ENCODE measurements at places on chromosomes 13 and 19.

DNA sequence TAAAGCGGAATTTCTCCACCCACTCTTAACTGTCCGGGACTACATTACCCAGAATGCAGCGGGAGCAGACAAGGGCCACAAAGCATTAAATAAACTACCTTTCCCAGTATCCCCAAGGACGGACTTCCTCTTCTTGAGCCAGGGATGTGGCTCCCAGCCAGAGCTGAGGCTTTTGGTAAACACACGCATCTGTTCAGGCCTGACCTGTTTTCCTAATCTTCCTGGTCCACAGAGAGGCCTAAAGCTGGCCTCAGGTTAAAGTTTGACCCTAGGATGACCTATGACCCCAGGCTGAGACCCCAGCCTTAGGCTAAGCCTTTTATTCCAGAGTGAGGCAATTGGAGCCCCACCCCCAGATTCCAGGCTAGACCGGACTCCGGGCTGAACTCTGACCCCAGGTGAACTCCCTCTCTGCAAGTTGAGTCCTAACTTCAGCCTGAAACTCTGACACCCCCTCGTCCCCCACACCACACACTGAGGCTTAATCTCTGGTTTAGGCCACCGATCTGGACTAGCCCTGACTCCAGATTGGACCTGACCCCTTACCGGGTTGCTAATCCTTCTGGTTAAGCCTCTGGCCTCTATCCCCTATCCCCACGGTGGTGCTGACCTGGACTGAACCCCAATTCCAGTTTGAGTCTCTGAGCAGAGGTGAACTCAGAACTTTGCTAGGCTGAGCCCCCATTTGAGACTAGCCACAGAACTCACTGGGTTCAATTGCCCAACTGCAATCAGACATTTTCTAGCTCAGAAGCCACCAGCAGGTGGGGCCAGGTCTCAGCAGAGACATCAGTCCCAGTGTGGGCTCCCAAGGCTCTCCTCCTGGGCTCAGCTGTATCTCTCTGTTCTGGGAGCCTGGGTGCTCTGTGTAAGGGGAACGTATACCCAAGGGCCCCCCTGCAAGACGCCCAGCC is 750 bp upstream of the GPR108 start:
- DNase-seq: peak; percentile 74

DNA sequence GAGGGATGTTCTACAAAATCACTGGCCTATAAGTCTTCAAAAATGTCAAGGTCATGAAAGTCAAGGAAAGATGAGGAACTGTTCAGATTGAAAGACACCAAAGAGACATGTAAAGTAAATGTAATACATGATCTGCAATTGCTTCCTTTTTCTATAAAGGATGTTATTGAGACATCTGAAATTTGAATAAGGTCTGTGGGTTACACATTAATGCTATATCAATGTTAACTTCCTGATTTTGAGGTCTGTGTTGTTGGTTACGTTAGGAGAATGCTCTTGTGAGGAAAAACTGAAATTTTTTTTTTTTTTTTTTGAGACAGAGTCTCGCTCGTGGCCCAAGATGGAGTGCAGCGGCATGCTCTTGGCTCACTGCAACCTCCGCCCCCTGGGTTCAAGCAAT is 197.4 kb downstream of the RGCC start:
- no peak for DNase-seq

GRCh38 chr13:76968041-76968440 is 19.7 kb downstream of the ACOD1 start:
- no peak for DNase-seq

DNA sequence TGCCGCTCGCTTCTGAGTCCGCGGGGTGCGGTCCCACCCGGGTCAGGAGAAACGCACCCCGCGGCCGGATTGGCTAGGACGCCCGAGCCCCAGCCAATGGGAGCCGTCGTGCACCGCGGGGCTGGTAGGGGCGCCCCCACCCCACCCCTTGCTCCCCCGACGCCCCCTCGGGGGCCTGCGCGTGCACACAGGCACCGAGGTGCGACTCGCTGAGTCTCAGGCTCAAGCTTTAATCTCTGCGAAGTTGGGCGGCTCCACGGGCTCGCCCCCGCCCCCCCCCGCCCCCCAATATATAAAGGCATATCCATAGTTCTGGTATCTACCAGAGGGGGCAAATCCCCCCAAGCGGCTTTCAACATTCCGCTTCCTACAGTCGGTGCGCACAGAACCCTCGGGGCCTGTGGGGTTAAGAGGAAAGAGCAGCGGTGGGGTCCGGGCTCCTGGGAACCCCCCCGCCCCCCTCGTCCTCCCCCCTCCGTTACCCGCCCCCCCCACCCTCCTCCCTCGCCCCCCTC is at the start of gene COX6B2:
Gene COX6B2 (minus strand): TSS at position 22 of the 515 bp plus-strand sequence. CDS start 198 bp downstream, outside the sequence.
- no peak for DNase-seq

DNA sequence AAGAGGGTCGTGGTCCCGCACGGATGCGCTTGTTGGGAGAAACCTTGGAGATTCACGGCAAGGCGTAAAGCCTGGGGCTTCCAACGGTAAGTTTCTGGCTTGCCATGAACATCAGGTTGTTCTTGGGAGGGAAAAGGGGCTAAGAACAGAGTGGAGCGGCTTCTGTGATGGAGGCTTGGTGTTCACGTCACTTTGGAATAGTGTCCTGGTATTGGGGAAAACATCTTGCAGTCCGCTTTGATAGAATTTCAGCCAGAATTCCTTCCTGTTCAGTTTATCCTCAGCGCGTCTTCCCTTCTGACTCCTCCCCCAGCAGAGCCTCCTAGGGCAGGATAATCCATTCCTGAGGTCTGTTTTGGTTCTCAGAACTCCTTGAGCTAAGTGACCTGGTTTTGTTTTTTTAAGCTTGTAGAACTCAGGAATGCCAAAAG is 2.0 kb downstream of the KCTD15 start:
- no peak for DNase-seq

DNA sequence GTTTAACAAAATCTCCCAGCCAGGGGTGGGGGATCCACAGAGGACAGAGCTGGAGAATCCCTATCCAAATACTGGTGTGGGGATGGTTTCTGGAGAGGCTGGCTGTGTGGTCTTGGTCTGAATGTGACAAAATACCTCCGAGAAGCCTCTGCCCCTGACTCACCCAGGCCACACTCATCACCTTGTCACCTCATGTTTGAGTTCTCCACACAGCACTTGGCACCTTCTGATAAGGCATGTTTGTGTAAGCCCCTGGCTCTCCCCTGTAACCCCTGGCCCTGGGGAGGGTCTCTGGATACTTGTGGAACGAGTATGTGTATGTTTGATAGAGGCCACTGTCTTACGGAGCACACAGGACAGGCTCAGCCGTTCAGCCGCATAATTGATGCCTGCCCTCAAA is 14.7 kb downstream of the TECR start:
- no peak for DNase-seq

- no peak for DNase-seq
Observed at GRCh38 chr19:39086386-39086785, 2.2 kb downstream of the ACP7 start.

GRCh38 chr19:45882652-45883585 is 3.0 kb downstream of the IRF2BP1 start:
- no peak for DNase-seq

DNA sequence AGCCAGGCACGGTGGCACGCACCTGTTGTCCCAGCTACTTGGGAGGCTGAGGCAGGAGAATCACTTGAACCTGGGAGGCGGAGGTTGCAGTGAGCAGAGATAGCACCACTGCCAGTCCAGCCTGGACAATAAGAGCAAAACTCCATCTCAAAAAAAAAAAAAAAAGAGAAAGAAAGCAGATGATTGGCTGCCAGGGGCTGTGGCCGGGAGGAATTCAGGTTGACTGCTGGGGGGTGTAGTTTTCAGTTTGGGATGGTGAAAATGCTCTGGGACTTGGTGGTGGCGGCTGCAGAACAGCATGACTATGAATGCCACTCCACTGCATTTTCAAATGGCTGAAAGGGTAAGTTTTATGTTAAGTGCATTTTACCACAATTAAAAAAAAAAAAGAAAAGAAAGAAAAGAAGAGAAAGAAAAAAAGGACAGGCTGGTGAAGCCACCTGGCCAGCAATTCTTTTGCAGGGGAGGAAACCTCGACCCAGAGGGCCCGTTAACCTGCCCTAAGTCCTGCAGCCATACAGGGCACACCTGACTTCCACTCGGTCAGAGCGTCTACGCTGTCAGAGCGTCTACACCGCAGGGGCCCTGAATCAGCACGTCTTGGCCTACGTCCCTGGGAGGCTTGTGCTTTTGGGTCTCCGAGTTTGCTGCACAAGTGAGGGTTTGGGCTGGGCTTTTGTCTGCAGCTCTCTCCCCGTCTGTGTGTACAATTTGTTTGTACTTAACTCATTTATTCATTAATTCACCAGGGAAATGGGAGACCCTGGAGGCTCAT is 3.6 kb downstream of the ISOC2 start:
- DNase-seq: no peak

- no peak for DNase-seq
Observed at GRCh38 chr19:2129486-2129885, 21.9 kb downstream of the AP3D1 start.

GRCh38 chr13:20294497-20294896 is 62.4 kb upstream of the GJB6 start:
- no peak for DNase-seq

GRCh38 chr13:95258619-95259194 is 42.5 kb downstream of the ABCC4 start:
- no peak for DNase-seq

GRCh38 chr13:32695602-32696250 is 109.5 kb downstream of the PDS5B start:
- DNase-seq: no peak

DNA sequence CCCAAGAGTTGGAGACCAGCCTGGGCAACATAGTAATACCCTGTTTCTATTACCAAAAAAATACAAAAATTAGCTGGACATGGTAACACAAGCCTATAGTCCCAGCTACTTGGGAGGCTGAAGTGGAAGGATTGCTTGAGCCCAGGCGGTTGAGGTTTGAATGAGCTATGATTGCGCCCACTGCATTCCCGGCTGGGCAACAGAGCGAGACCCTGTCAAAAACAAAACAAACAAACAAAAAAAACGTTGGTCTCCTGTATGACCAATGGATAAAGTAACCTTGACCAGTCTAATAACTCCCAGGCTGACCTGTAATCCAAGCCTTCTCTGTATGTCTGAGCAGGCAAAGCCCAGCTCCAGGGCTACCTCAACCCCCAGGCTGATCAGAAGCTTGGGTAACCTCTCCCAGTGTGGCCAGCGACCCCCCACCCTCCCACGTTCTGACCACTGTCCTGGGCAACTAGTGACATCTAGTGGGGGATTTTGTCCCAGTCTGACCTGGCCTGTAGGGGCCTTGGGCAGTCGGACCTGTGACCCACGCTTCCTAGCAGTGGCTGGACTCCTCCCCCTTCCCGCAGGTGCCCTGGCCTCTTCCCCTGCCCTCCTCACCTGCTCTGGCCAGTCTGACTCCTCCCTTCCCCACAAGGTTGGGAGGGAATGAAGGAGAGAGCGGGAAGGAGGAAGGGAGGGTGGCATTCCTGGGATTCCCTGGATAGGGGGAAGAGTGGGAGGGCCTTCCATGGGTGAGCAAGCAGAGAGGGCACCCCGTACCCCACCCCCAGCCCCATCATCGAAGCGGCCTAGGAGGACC is 1.0 kb upstream of the BCAM start:
- no peak for DNase-seq

DNA sequence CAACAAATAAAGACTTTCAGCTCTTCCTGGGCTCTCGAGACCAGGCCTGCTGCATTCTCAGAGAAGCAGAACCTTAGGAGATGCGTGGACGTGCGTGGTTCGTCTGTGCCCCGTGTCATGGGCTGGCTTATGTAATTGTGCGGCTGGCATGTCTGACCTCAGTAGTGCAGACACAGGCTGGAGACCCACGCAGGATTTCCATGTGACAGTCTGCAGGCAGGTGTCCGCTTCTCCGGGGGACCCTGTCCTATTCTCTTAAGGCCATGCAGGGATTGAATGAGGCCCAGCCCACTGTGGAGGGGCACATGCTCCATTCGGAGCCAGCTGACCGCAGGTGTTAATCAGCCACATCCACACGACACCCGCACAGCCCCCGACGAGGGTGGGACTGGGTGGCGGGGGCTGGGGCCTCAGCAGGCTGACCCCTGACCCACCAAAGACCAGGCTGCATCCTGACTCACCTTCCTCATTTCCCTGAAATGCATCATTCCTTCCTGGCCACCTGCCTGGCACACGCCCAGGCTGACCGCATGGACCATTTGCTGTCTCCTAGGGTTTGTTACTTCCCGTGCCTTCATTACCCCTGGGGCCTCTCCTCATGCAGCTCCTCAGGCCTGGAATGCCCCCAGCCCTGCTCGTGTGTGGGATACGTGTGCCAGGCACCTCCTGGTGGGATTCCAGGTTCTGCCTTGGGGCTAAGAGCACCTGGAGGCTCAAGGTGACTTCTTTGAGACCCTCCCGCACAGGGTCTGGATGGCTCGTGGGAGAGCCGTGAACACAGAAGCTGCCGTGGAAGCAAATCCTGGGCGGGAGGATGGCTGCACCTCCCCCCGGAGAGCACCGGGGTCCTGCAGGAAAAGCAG is 10.7 kb upstream of the MCF2L start:
- no peak for DNase-seq

- DNase-seq: no peak
Observed at GRCh38 chr19:56504581-56504980, 3.1 kb upstream of the ZNF471 start.

- DNase-seq: no peak
Observed at GRCh38 chr19:55585658-55586339, 5.2 kb upstream of the ZNF579 start.

- DNase-seq: no peak
Observed at GRCh38 chr13:39451301-39451700, 151.7 kb downstream of the LHFPL6 start.

DNA sequence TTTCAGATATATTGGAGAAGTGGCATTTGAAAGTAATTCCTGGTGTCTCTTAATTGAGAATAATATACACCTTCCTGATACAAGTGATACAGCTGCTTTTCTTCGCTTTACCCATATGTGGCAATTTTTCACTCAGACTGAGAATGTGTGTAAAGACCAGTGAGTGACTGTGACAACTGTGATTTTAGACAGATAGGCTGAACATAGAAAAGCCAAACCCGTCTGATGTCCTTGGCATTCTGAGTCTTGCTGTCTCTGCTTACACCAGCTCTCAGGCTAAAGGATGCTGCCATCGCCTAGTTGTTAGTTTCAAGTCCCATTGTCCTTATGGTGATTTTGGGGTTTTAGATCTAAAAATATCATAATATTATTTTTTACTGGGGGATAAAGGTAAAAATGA is 492.6 kb downstream of the RFC3 start:
- no peak for DNase-seq

DNA sequence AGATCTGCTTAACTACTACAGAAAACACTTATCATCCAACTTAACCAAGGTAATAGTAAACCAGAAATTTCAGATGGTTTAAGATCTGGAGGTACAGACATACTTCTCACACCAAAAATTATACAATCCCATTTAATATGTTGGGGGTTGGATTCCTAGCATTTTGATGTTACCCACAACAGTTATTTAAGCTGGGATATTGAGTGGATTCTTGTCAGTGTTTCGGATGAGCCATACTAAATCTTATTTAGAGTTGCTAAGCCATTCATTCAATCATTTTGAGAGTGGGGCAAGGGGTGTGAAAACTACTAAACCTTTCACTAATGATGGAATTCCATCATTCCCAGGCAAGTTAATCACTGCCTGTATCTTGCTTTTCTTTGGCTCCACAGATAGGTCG is 40.6 kb downstream of the KATNAL1 start:
- no peak for DNase-seq

DNA sequence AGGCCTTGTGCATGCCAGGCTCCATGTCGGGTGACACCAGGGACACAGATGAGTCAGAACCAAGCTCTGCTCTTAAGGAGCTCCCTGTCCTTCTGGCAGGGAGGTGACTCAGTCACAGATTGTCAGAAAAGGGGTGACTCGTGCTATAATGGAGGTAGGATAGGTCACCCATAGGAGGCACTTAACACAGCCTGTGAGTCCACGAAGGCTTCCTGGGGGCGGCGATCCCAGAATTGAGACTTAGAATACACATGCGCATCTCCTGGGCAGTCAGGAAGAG is 19.6 kb downstream of the FUZ start:
- no peak for DNase-seq

All from thymus (tissue), 14 donors.